Activated CD4-positive, alpha-beta memory T cell treated with anti-CD3 and anti-CD28 coated beads for 36 hours (primary cell): ENCODE measurements at places on chromosomes 6 and 20. TPM values are rescaled to one million over a fixed set of nuclear protein-coding genes. Genes with fewer than 3 reads are reported as not detected.

GRCh38 chr6:154354265-154354777, 2.3 kb downstream of the IPCEF1 start:
- H3K4me3 ChIP-seq, result no peak overlapping the region
- peaks cover 30% of the 10 kb centered on the region for H3K4me1 ChIP-seq
- H3K27ac ChIP-seq, result no peak overlapping the region

DNA sequence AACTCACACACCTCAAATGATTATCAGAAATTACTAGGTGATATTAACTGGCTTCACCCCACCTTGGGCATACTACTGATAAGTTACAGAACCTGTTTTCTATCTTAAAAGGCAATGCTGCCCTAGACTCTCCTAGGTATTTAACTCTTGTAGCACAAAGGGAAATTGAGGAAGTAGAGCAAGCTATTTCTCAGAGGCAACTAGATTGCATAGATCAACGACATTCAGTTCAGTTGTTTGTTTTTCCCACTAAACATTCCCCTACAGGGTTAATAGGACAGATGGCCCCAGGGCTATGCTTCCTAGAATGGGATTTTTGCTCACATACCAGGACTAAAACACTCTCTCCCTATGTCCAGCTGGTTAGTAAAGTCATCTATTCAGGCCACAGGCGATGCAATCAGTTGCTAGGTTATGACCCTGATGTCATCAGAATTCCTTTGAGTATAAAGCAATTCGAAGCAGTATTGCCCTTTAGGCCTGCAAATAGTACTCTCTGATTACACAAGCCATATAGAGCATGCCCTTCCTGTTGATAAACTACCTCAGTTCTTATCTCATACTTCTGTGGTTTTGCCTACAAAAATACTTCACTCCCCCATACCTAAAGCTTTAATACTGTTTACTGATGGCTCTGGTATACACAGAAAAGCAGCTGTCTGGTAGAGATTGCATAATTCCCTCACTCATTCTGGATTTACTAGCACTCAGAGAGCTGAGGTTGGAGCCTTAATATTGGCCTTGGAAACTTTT, 67.4 kb upstream of the ASCC3 start:
- peaks cover 3% of the 10 kb centered on the region for H3K27me3 ChIP-seq
- H3K4me3 ChIP-seq, result no peak overlapping the region
- H3K4me1 ChIP-seq, result no peaks in the 10 kb centered on the region
- no peaks in the 10 kb centered on the region for H3K36me3 ChIP-seq

DNA sequence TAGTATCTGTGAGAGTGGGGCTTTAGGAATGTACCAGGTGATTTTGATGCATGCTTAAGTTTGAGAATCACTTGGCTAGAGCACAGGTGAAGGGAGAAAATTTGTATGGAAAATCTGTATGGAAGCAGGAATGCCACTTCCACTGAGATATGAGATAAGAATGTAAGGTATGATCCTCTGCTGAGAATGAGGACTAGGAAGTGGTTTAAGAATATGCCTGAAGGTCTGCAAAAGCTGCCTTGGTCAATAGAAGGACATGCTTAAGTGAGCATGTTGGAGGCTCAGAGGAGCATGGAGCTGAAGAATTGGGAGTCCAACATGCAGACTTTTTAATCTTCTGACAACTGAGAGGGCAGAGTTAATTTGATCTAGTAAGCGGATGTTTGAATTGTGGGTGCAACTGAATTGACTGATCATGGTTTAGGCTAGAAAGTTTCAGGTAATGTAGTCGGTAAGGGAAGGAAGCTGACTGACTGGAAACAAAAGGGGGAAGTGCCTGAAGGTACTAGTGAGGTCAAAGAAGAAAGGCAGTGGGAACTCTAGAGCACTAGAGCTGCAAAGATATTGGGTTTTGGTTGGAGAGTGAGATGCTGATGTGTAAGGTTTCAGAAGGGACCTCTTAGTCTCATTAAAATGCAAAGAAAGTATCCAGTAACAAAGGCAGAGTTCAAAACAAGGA, 28.6 kb upstream of the NOTCH4 start:
- no peak for DNase-seq
- H3K4me1 ChIP-seq, result peaks cover 30% of the 10 kb centered on the region
- H3K27ac ChIP-seq, result peak overlapping the region; percentile 4
- peaks cover 4% of the 10 kb centered on the region for H3K27me3 ChIP-seq
- no peak overlapping the region for H3K4me3 ChIP-seq

Gene C6orf15
- total RNA-seq, result not detected
